Bone marrow (tissue), 2 donors: ENCODE measurements at places on chromosomes 6 and 20.

- no peak for DNase-seq
These were observed 5.8 kb downstream of the TFAP2C start for GRCh38 chr20:56634735-56635385.

DNA sequence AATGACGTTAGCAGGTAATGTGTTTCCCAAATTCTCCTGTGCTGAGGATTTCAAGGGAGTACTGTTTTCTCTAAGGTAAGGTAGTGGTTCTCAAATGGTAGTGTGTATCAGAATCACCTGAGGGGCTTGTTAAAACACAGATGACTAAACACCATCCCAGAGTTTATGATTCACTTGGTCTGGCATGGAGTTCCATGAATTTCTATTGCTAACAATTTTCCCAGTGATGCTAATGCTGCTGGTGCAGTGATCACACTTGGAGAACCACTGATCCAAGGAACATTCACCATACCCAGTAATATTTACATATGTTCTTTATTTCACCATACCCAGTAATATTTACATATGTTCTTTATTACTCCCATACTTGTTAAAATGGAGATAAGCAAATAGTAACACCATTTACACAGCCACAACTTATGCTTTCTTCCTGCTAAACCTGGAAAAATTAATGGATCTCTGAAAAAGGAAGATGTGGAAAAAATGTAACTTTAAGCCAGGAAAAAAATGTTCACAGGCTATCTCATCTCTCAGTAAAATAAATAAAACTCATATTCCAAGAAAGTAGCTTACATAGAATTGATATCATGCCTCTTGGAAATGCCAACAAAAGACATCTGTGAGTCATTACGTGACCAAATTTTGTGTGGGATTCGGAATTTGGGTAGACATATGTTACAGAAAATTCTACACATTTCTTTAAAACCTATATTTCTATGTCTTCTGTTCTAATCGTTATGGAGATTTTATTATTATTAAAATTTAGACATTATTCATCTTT lies 129.5 kb downstream of the MMUT start:
- no peak for DNase-seq

DNA sequence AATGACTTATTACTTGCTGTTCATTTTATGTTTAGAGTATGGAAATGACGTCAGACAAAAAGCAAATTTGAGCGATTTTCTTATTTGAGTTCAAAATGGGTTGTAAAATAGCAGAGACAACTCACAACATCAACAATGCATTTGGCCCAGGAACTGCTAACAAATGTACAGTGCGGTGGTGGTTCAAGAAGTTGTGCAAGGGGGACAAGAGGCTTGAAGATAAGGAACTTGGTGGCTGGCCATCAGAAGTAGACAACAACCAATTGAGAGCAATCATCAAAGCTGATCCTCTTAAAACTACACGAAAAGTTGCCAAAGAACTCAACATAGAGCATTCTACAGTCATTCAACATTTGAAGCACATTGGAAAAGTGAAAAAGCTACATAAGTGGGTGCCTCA lies 43.8 kb downstream of the REV3L start:
- DNase-seq, result no peak

GRCh38 chr20:40641809-40642208 lies 47.2 kb downstream of the MAFB start:
- no peak for DNase-seq

- DNase-seq, result no peak
These were observed 16.9 kb downstream of the SERINC1 start for GRCh38 chr6:122454673-122455072.

DNA sequence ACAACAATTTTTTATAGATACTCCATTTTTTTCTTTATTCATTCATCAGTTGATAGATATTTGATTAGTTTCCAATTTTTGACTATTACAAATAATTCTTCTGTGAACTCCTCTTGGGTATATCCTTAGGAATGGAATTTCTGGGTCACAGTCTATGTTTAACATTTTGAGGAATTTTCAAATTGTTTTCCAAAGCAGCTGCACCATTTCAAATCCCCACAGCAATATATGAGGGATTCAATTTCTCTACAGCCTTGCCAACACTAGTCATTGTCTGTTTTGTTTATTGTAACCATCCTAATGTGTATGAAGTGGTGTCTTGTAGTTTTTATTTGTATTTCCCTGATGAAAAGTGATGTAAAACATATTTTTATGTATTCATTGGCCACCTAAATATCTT lies 320.3 kb upstream of the DEFB112 start:
- DNase-seq, result no peak

- no peak for DNase-seq
These were observed 26.9 kb downstream of the FAM50B start for GRCh38 chr6:3876101-3876500.

DNA sequence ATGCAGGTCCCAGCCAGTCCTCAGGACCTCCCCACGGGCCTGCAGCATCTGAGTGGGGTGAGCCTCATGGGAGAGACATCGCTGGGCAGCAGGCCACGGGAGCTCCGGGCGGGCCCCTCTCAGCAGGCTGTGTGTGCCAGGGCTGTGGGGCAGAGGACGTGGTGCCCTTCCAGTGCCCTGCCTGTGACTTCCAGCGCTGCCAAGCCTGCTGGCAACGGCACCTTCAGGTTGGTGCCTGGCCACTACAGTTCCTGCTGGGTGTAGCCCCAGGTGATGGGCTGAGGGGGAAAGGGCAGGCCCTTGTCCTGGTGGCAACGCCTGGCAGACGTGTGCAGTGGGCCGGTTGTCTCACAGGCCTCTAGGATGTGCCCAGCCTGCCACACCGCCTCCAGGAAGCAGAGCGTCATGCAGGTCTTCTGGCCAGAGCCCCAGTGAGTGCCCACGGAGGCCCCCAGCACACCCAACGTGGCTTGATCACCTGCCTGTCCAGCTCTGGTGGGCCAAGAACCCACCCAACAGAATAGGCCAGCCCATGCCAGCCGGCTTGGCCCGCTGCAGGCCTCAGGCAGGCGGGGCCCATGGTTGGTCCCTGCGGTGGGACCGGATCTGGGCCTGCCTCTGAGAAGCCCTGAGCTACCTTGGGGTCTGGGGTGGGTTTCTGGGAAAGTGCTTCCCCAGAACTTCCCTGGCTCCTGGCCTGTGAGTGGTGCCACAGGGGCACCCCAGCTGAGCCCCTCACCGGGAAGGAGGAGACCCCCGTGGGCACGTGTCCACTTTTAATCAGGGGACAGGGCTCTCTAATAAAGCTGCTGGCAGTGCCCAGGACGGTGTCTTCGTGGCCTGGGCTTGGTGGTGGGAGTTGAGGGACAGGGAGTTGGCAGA lies 787 bp upstream of the TNFRSF6B start:
- no peak for DNase-seq

DNA sequence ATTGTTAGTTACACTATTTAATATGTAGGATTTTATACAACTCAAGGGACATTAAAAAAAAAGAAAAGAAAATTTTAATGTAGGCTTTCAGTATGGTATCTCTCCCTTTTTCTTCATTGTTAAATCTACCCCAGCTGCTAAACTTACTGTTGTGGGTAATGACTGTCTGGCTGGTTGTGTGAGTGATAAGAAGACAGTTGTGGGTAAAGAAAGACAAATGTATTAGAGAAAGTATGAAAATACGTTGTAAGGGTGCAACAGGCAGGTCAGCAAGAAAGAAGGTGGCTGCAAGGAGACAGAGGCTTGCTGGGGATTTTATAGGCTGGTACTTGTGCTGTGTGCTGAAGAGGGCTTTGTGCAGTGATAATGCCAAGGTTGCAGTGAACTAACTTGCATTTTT lies 91.4 kb upstream of the FOXO3 start:
- DNase-seq, result no peak

DNA sequence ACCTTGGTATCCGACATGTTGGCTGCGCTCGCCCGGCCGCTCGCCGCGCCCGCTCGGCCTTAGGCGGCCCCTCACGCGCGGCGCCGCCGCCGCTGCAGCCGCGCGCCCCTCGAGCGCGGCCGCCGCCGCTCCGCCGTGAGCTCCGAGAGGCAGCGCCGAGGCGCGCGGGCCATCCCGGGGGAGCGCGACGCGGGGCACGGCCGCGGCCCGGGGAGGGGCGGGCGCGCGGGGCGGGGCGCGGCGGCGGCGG lies at the start of gene KIF13A:
KIF13A (minus strand) TSS at position 189 of the 250 bp plus-strand sequence; CDS start at position 17, 172 bp downstream.
- no peak for DNase-seq

DNA sequence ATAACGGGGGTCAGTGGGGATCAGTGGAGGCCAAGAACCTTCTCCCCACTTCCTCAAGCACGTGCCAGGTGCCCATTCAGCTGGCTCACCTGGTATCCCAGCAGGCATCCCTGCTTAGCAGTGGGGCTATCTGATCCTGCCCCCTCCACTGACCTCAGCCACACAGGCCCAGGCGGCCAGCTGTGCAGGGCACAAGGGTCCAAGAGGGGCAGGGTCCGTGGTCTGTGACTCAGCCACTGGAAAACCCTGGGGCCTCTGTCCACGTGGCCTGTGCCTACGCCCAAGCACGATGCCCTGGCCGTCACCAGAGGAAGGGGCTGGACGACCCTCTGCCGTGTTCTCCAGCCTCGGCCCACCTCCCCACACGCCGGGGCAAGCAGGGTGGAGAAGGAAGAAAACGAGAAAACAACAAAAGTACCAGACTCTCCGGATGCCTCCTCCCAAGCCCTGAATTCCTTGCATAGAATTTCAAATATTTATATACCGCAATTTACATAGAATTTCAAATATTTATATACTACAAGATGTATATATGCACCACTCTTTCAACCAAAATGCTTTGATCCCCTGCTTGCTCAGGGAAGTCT lies 12.1 kb downstream of the PXDC1 start:
- no peak for DNase-seq

DNA sequence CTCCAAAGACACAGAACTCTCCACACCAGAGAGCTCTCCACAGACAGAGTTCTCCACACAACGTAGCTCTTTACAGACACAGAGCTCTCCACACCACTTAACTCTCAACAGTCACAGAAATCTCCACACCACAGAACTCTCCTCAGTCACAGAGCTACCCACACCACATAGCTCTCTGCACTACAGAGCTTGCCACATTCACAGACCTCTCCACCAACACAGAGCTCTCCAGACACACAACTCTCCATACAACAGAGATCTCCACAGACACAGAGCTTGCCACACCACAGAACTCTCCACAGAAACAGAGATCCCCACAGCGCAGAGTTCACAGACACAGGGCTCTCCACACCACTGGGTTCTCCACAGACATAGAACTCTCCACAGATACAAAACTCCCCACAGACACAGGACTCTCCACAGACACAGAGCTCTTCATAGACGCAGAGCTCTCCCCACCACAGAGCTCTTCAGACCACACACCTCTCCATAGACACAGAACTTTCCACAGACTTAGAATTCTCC lies 52.5 kb downstream of the ERMARD start:
- no peak for DNase-seq

GRCh38 chr6:122645256-122645655 lies 35.1 kb downstream of the PKIB start:
- DNase-seq, result no peak

GRCh38 chr6:125375821-125376220 lies 74.1 kb upstream of the HDDC2 start:
- no peak for DNase-seq

DNA sequence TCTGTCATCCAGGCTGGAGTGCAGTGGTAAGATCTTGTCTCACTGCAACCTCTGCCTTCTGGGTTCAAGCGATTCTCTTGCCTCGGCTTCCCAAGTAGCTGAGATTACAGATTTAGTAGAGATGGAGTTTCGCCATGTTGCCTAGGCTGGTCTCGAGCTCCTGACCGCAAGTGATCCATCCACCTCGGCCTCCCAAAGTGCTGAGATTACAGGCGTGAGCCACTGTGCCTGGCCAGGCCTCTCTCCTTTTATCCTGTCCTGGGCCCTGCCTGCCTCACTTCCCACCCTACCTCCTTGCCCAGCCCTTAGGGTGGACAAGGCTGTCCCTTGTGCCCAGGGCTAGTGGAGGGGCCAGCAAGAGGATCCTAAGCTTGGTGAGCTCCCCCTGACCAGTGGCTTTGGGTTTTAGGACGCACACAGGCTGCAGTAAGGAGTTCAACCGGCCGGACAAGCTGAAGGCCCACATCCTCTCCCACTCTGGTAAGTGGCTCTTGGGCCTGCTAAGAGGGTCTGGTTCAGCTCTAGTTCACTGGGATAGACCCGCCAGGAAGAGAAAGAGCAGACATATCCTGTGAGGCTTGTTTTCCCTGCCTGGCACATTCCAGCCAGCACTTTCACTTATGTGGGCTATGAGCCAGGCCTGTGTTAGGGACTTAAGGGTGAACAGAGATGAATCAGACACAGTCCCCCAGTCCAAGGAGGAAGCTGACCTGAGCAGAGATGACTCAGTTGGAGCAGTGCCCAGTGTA lies 21.9 kb upstream of the CHMP4B start:
- DNase-seq, result no peak

GRCh38 chr6:24910961-24911725 lies 24.6 kb downstream of the RIPOR2 start:
- DNase-seq, result no peak

GRCh38 chr6:92109956-92110355 lies 1309.4 kb downstream of the EPHA7 start:
- no peak for DNase-seq

- no peak for DNase-seq
These were observed 130.3 kb upstream of the PMEPA1 start for GRCh38 chr20:57840066-57840465.

DNA sequence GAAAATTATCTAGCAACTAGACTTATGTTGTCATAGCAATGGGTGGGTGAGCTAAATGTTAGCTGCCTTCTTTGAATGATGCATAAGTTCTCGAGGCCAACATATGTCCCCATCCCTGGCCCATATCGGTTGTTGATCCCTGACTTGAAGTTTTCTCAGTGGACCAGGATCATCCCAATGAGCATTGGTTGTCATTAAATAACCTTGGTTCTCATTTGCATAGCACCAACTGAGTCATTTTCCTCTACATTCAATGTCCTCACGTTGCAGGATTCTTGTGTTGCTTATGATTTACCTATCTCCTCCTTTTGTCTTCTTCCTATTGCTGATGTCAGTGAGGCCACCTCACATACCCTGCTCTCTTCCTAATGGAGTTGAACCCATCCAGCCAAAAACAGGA lies 12.1 kb upstream of the AHCY start:
- DNase-seq, result no peak

GRCh38 chr6:159110013-159110412 lies 59.2 kb upstream of the FNDC1 start:
- no peak for DNase-seq

DNA sequence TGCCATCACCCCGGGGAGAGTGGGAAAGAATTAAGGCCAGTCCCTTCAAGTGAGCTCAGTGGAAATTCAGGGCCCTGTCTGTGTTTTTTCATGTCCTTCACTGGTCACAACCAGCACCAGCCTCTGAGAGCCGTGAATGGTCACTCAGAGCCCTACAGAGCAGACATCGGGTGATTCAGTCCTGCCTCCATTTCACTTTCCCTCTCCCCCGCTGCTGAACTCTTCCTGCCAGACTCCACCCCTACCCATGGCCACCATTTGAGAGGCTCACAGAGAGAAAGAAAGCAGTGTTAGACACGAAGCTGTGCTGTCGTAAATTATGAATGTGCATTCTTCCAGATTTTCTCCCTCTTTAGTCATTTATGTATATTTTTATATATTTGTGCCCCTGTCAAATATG lies 5.4 kb downstream of the R3HDML start:
- DNase-seq, result no peak

GRCh38 chr20:46021361-46022359 lies 7.4 kb upstream of the SLC12A5 start:
- DNase-seq, result no peak
